ENCODE measurements at places on chromosomes 11 and 22.

DNA sequence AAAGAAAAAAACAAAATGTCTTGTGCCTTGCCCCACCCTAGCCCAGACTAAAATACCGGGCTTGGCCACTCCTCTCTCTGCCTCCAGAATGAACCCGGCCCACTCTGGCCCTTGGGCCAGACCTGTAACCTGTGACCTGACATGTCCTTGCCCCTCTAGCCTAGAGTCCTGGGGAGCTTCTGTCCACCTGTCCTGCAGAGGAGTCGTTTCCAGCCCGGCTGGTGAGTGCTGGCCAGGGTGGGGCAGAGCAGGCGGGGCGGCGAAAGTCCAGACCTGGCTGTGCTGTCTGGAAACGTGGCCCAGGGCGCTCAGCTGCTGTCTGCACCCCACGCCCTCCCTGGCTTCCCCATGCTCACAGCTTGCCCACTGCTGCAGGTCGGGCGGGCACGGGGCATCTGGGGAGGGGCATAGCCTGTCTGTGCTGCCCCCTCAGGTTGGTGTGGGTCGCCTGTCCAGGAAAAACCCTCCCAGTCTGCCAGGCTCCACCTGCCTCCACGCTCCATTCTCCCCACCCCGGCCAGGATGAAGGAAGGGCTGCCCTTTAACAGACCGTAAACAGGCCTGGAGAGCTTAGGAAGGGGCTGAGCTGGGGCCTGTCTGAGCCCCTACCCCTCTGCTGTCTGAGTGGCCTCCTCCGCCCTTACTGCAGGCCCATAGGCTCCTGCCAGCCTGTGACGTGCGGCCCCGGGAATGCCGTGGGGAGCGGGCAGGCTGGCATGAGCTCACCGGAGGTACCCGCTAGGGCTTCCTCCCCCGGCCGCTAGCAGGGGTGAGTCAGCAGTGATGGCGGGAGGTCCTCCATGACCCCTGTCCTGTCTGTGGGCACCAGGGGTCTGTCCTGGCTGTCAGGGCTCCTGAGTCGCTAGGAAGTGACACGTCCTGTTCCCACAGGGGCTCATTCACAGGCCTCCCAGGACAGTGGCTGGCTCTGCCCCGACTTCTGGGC lies 1.9 kb downstream of the CD151 start:
- no peak for DNase-seq

- no peak for DNase-seq
Measured at GRCh38 chr22:49129736-49130135, 697.9 kb downstream of the BRD1 start.

- DNase-seq = no peak
Measured at GRCh38 chr11:41666951-41667653, 207.7 kb upstream of the LRRC4C start.

DNA sequence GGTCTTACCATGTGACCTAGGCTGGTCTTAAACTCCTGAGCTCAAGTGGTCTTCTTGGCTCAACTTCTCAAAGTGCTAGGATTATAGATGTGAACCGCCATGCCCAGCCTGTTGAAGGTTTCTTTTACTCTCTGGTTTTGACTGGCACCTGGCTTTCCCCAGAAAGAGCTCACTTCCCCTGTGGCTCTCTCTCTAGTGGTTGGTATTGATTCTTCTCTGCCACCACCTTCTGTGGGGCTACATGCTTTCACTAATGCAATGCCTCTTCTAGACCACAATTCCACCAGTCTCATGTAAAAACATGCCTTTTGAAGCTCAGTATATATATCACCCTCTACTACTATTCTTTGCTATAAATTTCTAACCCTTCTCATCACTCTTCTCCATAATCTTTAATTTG lies 67.2 kb downstream of the CCDC83 start:
- DNase-seq = no peak

GRCh38 chr11:61342207-61342803 lies 9.3 kb downstream of the TKFC start:
- DNase-seq = no peak

DNA sequence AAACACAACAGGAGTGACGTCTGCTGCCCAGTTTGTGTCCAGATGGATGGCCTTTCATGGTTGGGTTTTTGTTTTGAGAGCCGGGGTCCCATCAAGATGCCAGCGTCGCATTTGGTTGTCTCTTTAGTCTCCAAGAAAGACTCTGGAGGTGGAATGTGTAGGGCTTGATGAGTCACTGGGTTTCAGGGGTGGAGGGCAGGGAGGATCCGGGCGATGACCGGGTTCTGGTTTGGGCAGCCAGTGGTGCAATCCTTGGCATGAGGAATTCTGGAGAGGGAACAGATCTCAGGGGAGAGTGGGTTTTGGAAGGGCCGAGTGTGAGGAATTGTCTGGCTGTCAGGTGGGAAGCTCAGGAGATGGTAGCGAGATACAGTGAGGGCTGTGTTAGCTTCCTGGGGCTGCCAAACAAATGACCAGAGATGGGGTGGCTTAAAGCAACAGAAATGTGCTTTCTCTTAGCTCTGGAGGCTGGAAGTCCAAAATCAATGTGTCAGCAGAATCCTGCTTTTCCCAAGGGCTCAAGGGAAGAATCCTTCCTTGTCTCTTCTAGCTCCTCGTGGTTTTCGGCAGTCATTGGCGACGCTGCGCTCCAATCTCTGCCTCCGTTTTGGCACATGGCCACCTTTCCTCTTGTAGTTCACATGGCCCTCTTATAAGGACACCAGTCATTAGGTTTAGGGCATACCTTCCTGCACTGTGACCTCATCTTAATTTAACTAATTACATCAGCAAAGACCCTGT lies 26.4 kb upstream of the PPFIA1 start:
- DNase-seq = no peak

- DNase-seq = peak; percentile 40
Measured at GRCh38 chr22:40247976-40248375, 70.3 kb downstream of the TNRC6B start.

GRCh38 chr22:20811971-20812660 lies 38.2 kb downstream of the SERPIND1 start:
- no peak for DNase-seq

DNA sequence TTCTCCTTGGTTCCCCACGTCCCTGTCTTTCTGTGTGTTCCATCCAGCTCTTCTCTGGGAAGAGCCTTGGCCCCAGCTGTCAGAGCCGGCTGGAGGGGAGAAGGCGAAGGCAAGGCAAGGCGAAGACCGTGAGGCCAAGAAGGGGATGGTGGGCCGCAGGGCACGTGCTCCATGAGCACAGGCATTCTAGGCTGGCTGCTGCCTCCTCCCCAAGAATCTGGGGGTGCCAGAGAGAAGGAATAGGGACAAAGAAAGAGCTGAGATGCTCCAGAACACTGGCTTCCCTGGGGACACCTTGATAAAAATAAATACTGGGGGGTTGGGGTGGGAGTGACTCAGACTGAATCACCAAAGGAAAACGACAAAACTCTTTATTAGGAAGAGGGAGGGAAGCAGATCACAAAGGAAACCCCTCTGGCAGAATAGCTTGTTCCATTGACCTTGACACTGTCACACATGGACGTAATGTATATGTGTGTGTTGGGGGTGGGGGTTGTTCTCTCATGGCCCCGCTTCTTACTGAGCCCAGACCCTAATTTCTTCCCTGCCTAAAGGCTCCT lies 52.5 kb downstream of the NECTIN1 start:
- no peak for DNase-seq

DNA sequence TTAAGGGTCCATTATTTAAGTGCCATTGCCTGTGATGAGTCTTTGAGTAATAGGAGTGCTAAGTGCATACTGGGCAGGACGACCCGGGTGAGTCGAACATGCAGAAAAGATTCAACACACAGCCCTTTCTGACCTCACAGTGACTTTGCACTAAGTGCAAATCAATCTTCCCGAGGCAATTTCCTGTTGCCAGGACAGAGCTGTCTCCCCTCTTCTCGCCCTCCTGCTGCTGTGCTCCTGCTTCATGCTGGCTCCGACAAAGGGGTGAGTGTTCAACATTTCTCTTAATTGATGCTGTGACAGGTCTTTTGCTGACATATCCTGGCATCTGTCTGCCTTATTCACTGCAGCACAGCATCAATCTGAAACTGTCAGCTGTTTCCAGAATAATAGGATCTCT lies 42.0 kb downstream of the MCHR1 start:
- DNase-seq = no peak

GRCh38 chr22:23233752-23234408 lies 53.6 kb downstream of the BCR start:
- no peak for DNase-seq

- no peak for DNase-seq
Measured at GRCh38 chr22:38987171-38987895, 5.2 kb downstream of the APOBEC3B start.

- DNase-seq = no peak
Measured at GRCh38 chr22:49576241-49577141, 251.2 kb downstream of the BRD1 start.

DNA sequence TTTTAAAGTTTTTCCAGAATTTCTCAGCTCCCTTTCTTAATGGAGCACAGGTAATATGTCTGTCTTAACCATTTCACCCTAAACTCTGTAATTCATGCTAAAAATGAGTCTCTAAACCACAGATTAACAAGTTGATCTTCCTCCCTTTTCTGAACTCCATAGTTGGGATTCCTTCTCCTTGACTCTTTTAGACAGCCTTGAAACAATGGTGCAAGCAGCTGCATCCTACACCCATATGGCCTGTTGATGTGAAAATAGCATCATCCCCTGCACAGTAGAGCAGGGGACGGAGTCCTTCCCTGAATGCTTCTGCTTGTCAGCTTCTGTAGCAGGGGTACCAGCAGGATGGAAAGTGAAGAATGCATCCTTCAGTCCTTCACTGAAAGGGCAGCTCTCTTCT lies 192.8 kb upstream of the SORL1-AS1 start:
- no peak for DNase-seq

- no peak for DNase-seq
Measured at GRCh38 chr22:48743601-48744282, 1083.9 kb downstream of the BRD1 start.

- peak; percentile 52 for DNase-seq
Measured at GRCh38 chr11:14905104-14906033, 13.3 kb upstream of the CYP2R1 start.

DNA sequence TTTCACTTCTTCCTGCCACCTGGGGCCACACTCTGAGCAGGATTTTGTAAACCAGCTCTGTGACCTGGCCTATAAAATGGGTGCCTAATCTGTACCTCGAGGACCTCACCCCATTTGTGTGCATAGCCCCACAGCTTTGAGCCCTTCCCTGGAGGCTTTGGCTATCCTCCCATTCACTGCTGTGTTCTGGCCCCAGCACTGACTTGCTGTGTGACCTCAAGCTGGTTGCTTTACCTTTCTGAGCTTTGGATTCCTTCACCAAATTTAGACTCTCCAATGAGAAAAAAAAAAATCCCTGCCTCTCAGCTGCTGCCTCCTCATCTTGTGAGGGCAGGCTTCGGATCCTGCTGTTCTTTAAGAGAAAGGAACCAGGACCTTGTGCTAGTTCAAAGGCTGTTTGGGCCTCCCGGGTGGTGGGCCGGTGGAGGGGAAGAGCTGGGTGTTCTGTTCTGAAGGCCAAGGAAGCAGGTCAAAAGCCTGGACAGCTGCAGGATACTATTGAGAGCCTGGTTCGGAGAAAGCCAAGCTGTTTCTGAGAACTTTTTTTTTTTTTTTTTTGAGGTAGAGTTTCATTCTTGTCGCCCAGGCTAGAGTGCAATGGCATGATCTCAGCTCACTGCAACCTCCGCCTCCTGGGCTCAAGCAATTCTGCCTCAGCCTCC lies 1.1 kb upstream of the PYGM start:
- DNase-seq = no peak

- no peak for DNase-seq
Measured at GRCh38 chr11:2098691-2099515, 40.3 kb downstream of the IGF2 start.

DNA sequence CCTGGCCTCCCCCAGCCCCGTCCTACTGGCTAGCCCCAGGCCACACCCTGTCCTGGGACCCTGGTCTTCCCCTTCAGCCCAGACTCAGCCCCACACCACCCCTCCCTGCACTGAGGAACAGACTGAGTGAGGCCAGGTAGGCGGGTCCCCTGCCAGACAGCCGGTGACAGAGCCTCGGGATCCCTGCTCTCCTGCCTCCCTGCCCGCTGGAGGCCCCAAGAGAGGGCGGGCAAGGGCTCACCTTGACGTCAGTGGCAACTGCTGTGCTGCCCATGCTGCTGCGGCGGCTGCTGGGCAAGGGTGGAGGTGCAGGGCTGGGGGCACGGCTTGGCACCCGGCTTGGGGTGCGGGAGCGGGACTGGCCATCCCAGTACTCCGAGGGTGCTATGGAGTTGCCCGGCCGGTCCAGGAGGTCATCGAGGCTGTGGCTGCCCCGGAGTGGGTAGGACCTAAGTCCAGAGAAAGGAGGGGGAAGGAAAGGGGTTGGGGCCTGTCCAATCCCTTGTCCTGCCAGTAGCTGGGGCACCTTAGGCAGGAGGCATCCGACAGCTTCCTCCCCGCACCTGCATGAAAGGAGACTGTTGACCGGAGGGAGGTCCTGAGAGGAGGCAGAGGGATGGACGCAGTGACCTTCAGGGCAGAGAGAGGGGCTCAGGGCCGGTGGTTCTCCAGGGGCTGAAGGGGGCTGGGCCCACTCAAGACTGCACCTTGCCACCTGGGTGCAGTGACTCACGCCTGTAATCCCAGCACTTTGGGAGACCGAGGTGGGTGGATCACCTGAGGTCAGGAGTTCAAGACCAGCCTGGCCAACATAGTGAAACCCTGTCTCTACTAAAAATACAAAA lies 2.2 kb upstream of the SLC16A8 start:
- DNase-seq = no peak

GRCh38 chr11:104602643-104603042 lies 295.6 kb downstream of the CASP12 start:
- no peak for DNase-seq

GRCh38 chr22:28120691-28121592 lies 201.9 kb upstream of the PITPNB start:
- no peak for DNase-seq

- DNase-seq = no peak
Measured at GRCh38 chr22:30295576-30295975, 6.3 kb upstream of the CASTOR1 start.

- DNase-seq = no peak
Measured at GRCh38 chr11:45541693-45542434, 123.6 kb downstream of the CHST1 start.

- no peak for DNase-seq
Measured at GRCh38 chr11:64136765-64137441, 29.0 kb downstream of the MACROD1 start.

DNA sequence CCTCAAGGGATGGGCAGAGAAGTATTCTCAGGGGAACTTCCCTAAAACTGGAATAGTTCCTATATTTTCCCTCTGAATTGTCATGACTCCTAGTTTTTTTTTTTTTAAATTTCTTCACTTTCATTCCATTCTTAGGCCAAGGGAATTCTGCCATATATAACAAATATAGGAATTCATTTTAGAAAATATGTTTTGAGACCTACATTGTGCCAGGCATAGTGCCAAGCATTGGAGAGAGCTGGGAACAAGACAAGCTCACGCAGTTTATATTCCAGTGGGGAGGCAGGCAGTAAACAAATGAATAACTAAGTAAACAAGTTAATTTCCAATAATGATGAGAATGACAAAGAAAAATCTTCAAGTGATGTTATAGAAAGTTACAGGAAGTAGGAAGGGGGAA lies 2.6 kb upstream of the NPTXR start:
- DNase-seq = no peak

GRCh38 chr22:39682994-39683393 lies 112.4 kb downstream of the CACNA1I start:
- DNase-seq = no peak

- DNase-seq = peak; percentile 45
Measured at GRCh38 chr11:72091292-72091691, 10.6 kb downstream of the LRRC51 start.

- no peak for DNase-seq
Measured at GRCh38 chr11:69231466-69232018, 62.4 kb upstream of the MYEOV start.

- DNase-seq = no peak
Measured at GRCh38 chr11:10918275-10918674, 60.4 kb upstream of the ZBED5 start.
